CD4-positive, alpha-beta T cell treated with Interleukin-4 for 4 hours (primary cell): ENCODE measurements at places on chromosomes 7 and 10.

DNA sequence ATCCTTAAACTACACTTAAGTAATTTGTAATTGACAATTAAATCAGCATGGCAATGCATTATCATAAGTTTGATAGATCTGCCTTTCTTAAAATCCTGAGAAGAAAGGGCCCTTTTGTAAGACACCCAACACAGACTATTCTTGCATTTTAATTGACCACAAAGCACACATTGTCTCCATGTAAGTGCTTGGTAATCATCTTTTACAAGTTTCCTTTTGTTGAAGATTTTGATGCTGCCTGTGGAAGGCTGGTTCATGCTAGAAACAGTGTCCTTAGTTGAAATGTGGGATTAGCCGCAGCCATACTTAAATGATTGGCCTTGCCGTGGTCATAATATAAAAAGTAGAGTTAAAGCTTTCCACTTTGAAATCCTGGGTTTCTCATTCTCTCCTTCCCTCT, 32.3 kb upstream of the CELF2 start:
- no peak for DNase-seq

DNA sequence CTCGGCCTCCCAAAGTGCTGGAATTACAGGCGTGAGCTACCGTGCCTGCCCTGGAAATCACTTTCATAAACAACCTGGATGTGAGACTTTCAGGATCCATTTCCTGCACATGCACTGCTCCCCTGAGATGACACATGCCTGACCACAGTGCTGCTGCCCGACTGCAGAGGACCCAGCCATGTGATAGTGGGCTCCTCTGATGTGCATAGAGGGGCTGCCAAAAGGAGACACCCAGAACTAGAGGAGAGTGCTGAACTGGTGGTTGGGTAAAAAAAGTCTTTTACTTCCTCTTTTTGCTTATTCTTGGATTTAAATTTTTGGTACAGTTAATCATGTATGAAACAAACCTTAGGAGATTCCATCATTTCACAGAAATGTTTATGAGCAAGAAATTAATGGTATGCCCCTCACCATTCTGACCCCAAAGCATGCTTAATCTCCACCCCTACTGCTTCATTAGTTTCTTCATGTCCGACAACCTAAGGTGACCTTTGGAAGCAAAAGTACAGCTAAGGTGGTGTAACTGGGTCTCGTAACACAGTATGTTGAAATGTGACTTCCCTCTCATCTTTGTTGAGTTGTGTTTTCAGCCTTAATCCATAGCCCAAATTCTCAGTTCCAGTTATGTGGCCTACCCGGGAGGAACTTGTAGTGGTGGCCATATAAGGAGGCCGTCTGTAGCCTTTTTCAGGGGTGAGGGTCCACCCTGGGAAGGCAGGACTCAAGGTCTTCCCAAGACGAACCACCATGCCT, 111.1 kb downstream of the RNF216 start:
- no peak for DNase-seq

GRCh38 chr7:158655931-158656441, 48.6 kb downstream of the NCAPG2 start:
- peak; percentile 45 for DNase-seq

- DNase-seq: peak; percentile 50
These were observed 11.3 kb downstream of the C10orf105 start for GRCh38 chr10:71708301-71708703.

- peak; percentile 71 for DNase-seq
These were observed 63.2 kb downstream of the MKI67 start for GRCh38 chr10:128062881-128063563.

GRCh38 chr7:155516466-155516865, 29.9 kb downstream of the CNPY1 start:
- no peak for DNase-seq

- DNase-seq: no peak
These were observed 38.4 kb downstream of the GRID2IP start for GRCh38 chr7:6512892-6513291.

GRCh38 chr7:79608005-79608404, 154.5 kb upstream of the MAGI2 start:
- DNase-seq: no peak

DNA sequence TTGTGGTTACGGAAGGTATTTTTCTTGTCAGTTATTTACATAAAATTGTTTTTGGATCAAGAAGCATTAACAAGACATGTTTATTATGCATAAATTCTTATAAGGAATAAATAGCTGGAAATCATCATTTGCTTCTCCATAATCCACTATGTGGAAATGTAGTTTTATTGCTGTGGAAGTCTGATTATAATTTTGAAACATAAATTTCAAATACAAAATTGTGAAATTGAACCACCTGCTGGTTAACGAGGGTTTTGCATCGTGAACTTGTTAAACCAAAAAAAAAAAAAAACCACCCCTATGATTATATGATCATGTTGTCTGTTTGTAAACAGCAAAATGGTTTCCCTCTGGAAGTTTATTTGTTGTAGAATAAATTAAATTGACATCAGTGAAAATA, 25.9 kb downstream of the ABRAXAS2 start:
- peak; percentile 17 for DNase-seq

- DNase-seq: peak; percentile 3
These were observed 751 bp upstream of the GTPBP10 start for GRCh38 chr7:90345595-90346335.

DNA sequence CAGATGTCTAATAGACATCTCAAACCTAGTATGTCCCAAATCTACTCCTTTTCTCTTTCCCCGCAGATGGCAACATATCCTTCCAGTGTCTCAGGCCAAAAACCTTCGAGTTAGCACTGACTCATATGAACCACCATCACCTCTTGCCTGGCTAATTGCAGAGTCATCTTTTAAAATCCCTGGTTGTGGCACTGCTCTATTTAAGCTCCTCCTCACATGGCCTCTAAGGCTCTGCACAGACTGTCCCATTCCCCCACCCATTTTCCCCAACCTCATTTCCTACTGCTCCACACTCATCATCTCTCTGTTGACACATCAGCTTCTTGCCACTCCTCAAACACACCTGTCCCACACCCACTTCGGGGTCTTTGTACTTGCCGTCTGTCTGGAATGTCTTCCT, 16.8 kb upstream of the HBP1 start:
- DNase-seq: no peak

- DNase-seq: no peak
These were observed 2.3 kb upstream of the STK32C start for GRCh38 chr10:132309879-132310591.

- no peak for DNase-seq
These were observed 5.9 kb upstream of the OR2F1 start for GRCh38 chr7:143948733-143949132.

DNA sequence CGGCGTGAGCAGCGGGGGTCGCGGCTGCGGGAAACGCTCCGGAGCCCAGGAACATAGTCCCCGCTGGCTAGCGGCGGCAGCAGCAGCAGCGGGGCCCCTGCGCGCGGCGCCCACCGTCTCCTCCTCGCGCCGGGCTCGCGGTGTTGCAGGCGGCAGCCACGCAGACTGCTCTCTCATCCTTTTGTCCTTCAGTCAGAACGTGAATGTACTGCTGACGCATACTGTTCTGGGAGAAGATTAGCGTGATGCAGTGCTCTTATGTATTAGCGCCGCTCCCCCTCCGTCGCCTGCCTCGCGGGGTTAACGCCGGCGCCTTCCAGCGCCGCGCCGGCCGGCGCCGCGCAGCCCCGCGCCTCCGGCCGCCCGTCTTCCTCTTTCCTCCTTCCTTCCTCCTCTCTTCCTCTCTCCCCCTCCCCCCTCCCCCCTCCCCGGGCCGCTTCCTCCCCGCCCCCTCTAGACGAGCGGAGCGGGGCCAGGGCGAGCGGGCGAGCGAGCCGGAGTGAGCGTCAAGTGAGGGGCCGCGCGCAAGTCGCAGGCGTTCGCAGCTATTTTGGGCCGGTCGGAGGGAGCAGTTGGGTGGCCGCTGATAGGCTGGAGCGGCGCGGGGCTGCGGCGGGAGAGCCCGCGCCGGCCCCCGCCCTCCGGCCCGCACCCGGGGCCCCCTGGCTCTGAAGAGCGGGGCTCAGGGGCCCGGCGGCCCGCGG, 816 bp upstream of the LRRC4 start:
- DNase-seq: peak; percentile 50

- no peak for DNase-seq
These were observed 1567.3 kb upstream of the LRRTM3 start for GRCh38 chr10:65358565-65358964.

DNA sequence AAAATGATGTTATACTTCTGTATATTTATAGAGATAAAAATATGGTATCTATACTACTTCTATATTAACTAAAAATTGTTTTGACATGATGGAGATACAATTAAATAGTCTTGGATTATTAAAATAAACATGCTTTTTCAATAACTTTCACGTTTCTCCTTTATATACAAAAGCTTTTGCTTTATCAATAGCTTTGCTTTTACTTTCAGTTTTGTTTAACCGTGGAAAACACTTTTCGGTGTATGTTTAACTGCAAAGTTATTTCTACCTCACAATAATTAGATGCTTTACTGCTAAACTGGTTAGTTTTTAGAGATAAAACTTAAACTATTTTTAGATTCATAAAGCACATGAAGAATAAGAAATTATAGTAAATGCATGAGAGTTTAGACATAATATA, 432.1 kb upstream of the PCDH15 start:
- DNase-seq: no peak

DNA sequence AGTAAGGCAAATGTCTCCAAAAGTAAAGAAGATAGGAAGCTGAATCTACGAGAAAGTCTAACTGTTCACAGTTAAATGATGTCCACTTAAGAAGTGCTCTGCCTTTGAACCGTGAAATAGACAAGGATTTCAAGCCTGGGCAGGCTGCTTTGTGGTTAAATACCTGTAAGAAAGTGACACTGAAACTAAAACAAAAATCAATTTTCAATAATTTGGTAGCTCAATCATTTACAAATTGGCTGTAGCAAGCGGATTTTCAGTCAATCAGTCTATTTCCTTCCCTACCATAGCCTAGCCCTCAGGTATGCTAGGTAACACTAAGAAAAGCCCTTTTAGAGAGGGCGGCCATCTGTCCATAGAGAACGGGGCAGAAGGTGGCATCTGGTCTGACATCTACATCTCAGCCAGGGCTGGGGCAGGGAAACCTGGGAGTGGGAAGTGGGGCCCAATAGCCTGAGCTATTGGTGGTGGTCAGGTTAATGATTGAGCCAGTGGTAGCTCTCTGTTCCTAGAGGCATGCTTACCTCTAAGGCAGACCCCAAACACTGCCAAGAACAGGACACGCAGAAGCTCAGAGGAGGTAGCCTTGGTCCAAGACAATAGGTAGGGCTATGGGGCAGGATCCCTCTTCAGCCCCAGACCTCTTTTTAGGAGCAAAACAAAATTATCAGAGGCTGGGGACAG, 223.2 kb downstream of the CCSER2 start:
- no peak for DNase-seq

- no peak for DNase-seq
These were observed 12.7 kb downstream of the MYOF start for GRCh38 chr10:93469454-93469853.
